NCI-H1694 (cell line): ENCODE measurements at places on chromosomes 5 and 9.
A peak's percentile ranks its signal among the peaks of the same experiment; 100 is the strongest.

DNA sequence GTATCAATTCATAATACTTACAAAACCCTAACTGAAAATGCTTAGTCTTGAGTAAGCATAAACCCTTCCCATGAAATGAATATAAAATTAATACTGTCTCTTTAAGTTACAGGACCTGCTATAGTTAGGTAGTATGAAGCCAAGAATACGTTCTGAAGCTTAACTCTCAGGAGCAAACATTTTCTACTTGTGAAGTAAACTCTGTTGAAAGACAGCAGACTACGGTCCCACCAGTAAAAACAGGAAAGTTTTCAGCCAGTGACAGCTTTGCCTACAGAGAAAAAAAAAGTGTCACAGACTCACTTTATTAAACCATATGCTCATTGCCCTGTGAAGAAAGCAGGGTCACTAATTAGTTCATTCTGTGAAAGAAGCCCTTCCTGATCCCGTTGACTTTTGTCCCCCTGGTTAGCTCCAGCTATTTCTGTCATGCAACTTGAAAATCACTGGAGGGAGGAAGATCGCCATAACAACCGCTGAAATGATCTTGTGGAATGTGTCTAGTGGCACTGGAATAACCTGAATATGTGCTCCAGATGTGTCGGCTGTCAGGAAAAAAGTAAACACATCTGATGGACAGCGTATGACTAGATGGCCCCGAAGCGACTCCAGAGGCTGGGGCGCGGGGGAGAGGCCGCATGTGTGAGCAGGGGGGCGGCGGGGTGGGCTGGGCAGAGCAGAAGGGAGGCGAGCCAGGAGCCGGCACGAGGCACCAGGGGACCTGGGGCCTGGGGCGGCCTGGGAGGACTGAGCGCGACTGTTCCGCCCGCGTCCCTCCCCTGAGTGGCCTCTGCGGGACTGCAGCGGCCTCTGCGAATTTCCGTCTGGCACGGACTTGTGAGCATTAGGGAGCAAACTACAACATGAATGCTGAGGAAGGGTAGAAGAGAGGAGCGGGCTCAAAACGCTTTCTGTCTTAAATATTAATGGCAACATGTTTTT lies 41.9 kb downstream of the BNC2 start:
- DNase-seq: no peak

- no peak for DNase-seq
Measured at GRCh38 chr5:6715758-6716628, 2.8 kb downstream of the TENT4A start.

DNA sequence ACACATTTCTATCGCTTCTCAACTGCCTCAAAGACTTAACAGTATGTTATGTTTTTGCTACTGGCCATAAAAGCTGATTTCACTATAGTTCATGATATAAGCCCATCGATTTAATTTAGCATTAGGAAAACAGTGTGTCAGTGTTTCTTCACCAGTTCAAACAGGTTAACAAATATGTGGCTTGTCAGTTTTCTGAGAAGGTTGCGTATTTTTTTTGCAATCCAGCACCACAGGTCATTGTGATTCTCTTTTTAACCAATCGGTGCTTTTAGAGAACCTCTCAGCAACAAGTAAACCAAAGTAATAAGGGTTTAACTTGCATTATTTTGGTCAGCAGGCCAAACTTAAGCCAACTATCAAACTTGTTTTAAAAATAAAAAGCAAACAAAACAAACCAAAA lies 409.6 kb downstream of the NFIB start:
- DNase-seq: no peak

- peak; percentile 79 for DNase-seq
Measured at GRCh38 chr9:2241836-2242741, 226.9 kb downstream of the SMARCA2 start.

- no peak for DNase-seq
Measured at GRCh38 chr5:95424526-95424925, 33.4 kb downstream of the FAM81B start.

- DNase-seq: no peak
Measured at GRCh38 chr9:132011309-132011708, 68.4 kb downstream of the MED27 start.

DNA sequence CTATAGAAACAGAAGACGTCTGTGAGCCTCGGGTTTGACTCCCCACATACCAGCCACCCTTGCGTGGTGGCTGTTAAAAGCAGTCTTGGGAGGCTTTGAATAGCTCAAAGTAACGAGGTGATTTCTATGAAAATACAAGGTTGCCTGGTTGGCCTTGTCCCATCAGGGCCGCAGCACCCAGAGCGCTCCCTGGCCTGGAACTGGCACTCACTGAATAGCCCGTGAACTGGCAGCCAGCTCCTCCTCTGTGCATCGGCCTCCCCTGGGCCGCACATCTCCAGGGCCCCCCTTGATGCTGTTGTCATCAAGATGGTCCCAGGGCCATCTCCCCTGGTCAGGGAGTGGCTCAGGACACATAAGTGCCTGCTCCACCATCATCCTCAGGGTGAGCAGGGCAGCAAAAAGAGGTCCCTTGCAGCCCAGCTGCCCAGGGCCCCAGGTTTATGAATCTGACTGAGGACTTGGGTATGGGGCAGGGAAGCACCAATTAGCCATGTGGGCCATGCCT lies 144.6 kb upstream of the PPP1R26 start:
- DNase-seq: no peak

DNA sequence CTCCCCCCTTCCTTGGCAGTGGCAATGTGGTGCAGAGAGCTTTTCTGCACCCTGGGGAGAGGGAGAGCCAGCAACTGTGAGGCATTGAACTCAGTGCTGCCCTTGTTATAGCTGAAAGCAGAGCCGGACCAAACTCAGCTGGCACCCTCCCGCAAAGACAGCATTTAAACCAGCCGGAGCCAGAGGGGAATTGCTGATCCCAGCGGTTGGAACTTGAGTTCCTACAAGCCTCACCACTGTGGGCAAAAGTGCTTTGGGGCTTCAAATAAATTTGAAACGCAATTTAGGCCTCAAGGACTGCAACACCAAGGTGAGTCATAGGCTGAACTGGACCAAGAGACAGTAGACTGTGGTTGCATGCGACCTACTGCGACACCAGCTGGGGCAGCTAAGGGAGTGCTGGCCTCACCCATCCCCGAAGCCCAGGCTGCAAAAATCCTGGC lies 207.6 kb upstream of the CDKN2B start:
- no peak for DNase-seq

DNA sequence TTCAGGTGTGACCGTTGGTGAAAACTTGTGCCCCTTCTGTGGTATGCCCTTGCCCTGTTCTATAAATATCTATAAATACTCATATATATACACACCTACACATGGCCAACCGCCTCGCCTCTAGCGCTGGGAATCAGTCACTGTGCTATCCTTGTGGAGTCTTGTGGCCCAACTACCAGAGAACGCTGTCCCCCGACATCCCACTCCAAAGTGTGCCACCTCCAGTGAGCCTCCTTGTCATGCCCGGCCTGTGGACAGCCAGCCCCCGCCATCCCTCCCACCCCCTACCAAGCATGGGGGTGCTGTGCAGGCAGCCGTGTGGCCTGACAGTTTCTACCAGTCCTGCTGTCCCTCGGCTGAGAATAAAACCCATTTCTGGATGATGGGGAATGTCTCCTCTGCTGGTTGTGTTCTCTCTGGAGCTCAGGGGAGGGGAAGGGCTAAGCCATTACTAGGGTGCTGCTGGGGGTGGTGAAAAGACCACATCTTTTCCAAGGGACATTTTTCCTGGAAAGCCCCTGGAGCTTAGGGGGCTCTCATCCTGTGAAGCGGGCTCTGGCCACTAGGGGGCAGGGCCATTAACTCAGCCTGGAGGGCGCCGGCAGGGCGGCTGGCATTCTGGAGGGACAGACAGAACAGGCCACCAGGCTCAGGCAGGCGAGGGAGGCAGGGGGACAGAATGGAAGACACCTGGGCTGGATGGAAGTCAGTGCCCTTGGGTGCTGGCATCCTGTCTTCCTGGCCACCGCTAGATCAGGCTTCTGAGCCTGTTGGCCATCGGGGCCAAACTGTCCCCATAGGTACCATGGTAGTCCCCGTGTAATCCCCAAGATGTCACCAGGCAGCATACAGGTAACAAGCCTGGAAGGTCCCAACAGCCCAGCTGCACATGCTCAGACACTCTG lies 20.7 kb downstream of the GOLGA2 start:
- peak; percentile 28 for DNase-seq

GRCh38 chr5:159021136-159021900 lies 78.4 kb downstream of the EBF1 start:
- no peak for DNase-seq

DNA sequence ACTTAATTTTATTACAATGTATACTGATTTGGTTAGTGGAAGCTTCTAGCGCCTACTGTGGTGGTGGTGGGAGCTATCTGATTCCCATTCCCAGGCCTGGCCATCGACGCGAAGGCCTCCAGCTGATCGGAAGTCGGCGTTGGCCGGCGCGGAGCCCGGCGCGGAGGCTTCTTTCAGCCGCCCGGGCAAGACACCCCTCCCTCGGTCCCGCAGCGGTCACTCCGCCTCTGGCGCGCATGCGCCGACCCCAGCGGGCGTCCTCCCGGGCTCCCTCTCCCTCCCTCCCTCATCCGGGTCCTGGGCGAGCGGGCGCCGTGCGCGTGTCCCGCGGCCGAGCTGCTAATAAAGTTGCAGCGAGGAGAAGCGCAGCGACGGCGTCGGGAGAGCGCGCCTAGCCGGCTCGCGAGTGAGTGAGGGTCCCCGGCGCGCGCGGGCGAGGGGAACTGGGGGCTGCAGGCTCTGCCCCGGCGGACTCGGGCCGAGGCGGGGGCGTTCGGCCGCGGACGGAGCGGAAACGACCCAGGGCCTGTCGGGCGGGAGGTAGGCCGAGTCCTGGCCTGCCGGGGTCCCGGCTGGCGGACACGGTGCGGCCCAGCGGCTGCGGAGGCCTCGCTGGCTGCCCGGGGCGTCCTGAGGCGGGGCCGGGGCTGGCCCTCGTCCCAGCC lies at the start of gene SMAD5:
Gene SMAD5 (plus strand): TSS at position 289 of the 665 bp plus-strand sequence. CDS start 20,916 bp downstream, outside the sequence.
- peak; percentile 50 for DNase-seq

- no peak for DNase-seq
Measured at GRCh38 chr5:126115059-126115629, 308.1 kb upstream of the GRAMD2B start.

- DNase-seq: no peak
Measured at GRCh38 chr5:72154076-72154756, 46.9 kb downstream of the MAP1B start.

- DNase-seq: no peak
Measured at GRCh38 chr9:73577848-73578247, 426.2 kb downstream of the ANXA1 start.

GRCh38 chr9:135034106-135034505 lies 53.4 kb upstream of the OLFM1 start:
- no peak for DNase-seq

GRCh38 chr5:119410448-119411159 lies 41.7 kb upstream of the HSD17B4 start:
- no peak for DNase-seq

GRCh38 chr5:62547945-62548630 lies 30.5 kb upstream of the LRRC70 start:
- DNase-seq: no peak

- no peak for DNase-seq
Measured at GRCh38 chr9:136720898-136721338, 8.5 kb downstream of the DIPK1B start.

GRCh38 chr5:95741458-95741857 lies 10.3 kb downstream of the RHOBTB3 start:
- DNase-seq: no peak

DNA sequence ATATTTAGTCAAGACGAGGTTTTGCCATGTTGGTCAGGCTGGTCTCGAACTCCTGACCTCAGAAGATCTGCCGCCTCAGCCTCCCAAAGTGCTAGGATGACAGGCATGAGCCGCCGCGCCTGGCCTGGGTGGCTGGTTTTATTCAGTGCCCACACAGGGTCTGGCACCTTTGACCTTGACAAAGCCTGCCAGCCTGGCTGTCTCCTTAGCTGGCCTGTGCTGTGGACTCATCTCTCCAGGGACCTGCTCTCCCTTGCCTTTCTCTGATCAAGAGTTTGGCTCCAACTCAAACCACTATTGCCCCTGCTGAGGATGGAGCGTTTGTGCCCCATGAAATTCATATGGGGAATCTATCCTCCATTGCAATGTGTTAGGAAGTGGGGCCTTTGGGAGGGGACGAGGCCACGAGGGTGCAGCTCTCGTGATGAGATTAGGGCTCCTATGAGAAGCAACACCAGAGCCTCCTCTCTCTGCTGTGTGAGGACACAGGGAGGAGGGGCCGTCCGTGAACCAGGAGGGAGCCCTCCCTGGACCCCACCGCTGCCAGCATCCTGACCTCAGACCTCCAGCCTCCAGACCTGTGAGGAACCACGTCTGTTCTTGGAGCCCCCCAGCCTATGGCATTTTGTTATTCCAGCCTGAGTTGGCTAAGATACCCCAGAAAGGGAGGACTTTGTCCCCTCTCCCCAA lies 45.0 kb downstream of the MRPL36 start:
- DNase-seq: no peak

DNA sequence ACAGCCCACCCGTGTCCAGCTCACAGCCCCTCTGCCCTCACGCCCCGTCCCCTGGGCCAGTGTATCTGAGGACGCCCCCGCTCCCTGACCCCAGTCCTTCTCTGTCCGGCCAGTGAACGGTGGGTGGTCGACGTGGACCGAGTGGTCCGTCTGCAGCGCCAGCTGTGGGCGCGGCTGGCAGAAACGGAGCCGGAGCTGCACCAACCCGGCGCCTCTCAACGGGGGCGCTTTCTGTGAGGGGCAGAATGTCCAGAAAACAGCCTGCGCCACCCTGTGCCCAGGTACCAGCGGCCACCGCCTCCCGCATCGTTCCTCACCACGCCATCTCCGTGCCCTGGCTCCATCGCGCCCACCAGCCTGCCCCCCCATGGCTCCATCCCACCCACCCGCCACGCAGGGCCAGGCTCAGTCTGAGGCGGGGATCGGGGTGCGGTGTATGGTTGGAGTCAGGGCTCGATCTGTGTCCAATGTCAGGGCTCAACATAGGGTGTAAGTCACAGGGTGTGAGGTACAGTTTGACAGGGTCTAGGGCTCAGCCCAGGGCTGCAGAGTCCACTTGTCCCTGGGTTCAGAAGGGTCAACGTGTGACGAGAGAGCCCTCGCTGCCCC lies 29.5 kb downstream of the HK3 start:
- DNase-seq: no peak

DNA sequence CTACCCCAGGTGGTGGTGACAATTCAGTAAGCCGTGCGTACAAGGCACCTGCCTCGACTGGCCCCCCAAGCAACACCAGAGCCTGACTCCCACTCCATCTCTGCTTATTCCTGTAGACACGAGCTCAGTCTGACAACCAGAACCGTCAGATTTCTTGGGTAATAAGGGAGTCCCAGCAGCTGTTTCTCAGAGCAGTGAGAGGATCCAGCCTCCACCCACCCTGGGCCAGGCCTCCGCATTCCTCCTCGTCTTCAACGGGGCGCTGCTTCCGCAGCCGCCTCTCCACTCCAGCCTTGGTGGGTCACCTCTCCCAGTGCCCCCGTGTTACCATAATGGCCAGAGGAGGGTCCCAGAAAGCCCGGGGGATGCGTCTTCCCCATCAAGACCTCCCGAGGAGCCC lies 27.7 kb upstream of the GFPT2 start:
- DNase-seq: no peak

GRCh38 chr9:126696401-126697145 lies 82.8 kb downstream of the LMX1B start:
- no peak for DNase-seq
